ENCODE measurements at places on chromosomes 16 and 17.

- no peak for DNase-seq
These were observed 680.3 kb upstream of the SOX9 start for GRCh38 chr17:71440513-71440912.

GRCh38 chr16:57004387-57005250 lies 15.3 kb downstream of the NLRC5 start:
- no peak for DNase-seq

DNA sequence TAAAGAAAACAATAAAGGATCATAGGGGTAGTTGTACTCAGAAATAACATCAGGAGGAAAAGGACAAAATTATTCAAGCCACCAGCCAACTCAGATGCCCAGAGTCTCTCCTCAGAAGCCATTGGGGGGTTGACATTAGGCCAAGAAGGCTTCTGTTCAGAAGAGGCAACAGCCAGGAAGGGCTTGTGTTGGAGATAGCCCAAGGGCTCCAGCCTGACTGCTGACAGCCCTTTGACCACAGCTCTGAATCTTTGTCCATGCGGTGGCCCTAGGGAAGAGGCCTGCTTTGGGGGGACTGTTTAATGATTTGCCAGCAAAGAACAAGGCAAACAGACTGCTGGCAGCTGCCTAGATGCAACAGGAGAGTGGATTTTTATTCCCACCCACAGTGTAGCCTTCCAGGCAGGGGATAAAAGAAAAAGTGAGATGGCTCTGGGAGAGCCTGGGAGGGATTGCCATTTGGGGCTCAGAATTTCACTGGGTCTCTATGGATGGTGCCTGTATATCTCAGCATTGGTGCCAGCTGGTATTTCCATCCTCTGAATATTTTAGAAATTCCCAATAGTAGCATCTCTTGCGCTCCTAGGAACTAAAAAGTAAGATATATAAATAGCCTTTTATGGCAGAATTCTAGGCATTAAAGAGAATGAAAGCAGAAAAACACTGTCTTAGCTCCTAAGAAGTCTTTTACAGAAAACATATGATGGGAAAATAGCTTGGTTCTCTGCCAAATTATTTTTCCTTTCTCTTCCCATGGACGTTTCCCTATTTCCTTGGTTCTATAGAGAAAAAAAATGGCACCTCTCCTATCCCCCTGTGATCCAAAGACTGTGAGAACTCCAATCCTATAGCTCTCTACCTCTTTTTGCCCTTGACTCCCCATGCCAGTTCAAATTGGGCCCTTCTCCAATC lies 29.4 kb upstream of the SUPT4H1 start:
- DNase-seq, result no peak

- no peak for DNase-seq
These were observed 301.5 kb downstream of the HAPSTR1 start for GRCh38 chr16:9392956-9393355.

DNA sequence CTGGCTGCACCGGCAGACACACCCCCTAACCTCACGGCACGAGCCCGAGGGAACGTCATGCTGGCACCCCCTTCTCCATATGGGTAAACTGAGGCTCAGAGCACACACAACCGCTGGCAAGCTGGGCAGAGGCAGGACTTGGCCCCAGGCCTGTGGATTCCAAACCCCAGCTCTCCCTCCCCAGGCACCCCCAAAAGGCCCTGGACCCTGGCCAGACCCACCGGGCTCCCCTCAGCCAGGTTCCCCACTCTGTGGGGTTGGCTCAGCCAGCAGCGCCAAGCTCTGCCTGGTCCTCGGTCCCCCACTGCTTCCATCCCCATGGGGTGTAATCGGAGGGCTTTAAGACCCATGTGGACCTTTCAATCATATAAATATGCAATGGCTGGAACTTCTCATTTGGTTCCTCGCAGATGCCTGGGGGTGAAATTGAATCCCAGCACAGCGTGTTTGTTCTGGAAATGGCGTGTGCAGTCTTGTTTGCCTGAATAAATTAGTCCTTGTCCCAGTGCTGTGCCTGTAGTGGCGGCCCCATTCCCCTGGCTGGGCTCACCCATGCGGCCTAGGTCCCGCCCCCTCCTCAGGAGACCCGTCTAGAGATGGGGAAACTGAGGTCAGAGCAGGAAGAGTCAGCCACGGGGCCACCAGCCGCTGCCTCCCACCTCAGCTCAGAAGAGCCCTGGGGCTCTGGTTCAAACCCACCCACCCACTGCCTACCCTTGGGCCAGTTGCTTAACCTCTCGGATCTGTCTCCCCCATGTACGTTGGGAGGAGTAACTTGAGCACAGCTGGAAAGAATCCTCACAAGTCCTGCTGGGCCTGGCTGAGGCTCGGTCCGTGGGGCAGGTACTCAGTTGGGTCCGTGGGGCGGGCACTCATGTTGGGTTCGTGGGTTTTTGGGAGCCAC lies 57.3 kb downstream of the ZFPM1 start:
- no peak for DNase-seq

GRCh38 chr16:34802396-34802795 lies 1343.0 kb downstream of the TP53TG3F start:
- DNase-seq, result no peak

- no peak for DNase-seq
These were observed 119.5 kb downstream of the NTN1 start for GRCh38 chr17:9140550-9141424.

Measured in NCI-H1048 (cell line).